ENCODE measurements at places on chromosomes 13 and 19.

DNA sequence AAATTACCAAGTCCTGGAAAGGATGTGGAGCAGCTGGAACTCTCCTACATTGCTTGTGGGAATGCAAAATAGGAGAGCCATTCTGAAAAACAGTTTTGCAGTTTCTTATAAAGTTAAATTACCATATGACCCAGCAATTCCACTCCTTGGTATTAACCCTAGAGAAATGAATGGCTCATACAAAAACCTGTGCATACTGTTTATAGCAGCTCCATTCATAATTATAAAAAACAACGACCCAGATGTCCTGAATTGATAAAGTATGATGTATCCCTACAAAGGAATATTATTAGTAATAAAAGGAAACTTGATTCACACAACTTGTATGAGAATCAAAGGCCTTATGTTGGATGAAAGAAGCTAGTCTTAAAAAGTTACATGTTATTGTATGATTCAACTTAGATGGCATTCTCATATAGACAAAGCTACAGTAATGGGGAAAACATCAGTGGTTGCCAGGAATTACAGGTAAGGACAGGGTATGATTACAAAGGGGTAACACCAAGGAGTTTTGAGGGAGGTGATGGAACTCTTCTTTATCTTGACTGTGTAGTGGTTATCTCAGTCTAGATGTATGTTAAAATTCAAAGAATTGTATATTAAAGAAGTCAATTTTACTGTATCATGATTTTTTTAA, 35.4 kb downstream of the GPR180 start:
- no peak for DNase-seq

DNA sequence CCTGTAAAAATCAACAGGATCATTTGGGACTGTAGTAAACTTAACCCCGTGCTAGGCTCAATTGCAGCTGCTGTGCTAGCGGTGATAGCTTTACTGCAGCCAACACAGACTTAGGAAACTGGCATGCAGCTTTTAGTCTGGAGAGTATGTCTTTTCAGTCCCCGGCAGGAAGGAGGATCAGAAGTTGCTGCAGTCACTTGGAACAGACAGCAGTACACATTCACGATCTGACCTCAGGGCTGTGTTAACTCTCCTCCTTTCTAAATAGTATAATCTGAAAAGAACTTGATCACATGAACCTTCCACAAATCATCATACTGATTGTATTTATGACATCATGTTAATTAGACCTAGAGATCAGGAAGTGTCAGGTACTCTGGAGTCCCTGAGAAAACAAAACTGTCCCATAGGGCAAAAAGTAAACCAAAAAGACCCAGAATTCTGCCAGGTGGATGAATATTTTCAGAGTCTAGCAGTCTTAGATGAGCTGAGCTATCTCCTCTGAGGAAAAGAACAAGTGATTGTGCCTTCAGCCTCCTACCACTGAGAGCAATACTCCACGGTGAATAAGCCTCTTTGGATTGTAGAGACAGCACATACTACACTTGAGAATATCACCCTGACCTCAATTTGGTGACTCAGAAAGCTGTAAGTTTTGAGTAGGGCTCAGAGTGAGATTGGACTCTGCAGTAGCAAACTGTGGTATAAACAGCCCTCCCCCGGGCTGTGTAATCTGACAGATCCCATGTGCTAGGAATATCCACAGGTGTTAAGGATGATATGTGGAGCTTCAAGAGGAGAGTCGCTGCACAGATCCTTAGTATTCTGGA, 181.0 kb upstream of the GPR12 start:
- DNase-seq, result peak; percentile 57

DNA sequence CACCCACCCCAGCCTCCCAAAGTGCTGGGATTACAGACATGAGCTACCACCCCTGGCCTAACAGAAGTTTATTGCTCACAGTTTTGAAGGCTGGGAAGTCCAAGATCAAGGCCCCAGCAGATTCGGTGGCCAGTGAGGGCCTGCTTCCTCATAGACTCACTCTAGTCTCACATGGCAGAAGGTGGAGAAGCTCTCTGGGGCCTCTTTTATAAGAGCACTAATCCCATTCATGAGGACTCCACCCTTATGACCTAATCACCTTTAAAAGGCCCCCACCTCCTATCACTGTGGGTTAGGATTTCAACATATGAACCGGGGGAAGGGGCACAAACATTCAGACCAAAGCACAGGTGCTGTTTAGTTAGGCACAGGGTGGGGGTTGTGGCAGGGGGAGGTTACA, 6.9 kb upstream of the SWSAP1 start:
- no peak for DNase-seq

- DNase-seq, result no peak
Observed at GRCh38 chr13:113854238-113855011, 9.5 kb downstream of the GAS6 start.

- DNase-seq, result no peak
Observed at GRCh38 chr13:70338609-70339008, 230.4 kb upstream of the KLHL1 start.

DNA sequence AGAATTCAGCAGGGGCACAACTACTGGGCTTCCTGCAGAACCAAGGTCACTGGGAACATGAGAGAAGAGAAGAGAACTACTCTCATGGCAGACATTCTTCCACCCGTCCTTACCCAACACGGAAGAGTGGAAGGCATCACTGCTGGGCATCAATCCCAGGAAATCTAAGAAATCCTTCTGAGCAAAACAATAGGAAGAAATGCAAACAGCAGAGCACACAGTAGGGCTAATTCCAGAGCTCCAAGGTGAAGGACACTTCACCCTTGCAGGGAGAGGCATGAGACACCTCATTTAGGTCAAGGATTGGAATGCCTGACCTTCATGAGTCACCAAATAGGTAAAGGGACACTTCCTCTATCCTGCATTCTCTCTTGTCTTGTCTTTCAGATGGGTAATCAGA, 2.8 kb downstream of the ERVV-2 start:
- DNase-seq, result no peak

- no peak for DNase-seq
Observed at GRCh38 chr19:4705413-4706131, 18.1 kb downstream of the DPP9 start.

- no peak for DNase-seq
Observed at GRCh38 chr19:47209319-47210179, 21.4 kb downstream of the BBC3 start.

- no peak for DNase-seq
Observed at GRCh38 chr19:2983351-2984214, 6.2 kb downstream of the TLE6 start.

GRCh38 chr19:53002479-53002878, 11.2 kb upstream of the ERVV-1 start:
- DNase-seq, result no peak

DNA sequence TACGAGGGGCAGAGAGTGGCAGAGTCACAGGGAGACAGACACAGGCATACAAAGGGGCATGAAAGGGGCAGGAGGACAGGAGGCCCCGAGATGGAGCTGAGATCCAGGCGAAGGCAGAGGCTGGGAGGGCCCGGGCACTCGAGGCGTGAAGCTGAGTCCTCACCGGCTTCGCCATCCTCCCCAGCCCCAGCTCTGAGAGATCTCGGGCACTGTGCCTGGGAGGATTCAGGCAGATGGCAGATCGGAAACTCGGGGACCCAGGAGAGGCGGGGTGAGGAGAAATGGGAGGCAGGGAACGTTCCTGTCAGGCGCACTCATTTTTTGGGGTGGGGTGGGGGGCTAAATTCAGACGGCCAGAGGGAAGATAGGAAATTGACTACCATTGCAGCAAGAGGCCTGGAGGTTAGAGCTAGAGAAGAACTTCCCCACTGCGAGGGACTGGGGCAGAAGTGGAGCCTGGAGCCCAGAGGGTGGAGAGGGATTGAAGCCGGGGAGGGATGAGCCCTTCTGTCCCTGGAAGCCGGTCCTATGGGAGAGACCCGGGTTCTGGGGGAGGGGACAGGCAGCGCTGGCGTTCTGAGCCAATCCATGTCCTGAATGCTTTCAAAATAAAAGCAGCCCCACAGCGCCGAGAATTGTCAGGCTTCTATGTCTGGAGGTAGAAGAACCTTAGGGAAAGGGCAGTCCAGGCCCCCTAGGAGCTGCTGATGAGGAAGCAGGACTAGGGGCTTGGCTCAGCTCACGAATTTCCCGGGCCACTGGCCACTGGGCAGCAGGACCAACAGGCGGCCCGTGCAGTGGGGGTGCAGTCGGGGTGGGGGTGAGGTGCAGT, 12.6 kb downstream of the LRRC4B start:
- DNase-seq, result no peak

GRCh38 chr13:40255551-40255950, 410.9 kb downstream of the FOXO1 start:
- DNase-seq, result no peak

DNA sequence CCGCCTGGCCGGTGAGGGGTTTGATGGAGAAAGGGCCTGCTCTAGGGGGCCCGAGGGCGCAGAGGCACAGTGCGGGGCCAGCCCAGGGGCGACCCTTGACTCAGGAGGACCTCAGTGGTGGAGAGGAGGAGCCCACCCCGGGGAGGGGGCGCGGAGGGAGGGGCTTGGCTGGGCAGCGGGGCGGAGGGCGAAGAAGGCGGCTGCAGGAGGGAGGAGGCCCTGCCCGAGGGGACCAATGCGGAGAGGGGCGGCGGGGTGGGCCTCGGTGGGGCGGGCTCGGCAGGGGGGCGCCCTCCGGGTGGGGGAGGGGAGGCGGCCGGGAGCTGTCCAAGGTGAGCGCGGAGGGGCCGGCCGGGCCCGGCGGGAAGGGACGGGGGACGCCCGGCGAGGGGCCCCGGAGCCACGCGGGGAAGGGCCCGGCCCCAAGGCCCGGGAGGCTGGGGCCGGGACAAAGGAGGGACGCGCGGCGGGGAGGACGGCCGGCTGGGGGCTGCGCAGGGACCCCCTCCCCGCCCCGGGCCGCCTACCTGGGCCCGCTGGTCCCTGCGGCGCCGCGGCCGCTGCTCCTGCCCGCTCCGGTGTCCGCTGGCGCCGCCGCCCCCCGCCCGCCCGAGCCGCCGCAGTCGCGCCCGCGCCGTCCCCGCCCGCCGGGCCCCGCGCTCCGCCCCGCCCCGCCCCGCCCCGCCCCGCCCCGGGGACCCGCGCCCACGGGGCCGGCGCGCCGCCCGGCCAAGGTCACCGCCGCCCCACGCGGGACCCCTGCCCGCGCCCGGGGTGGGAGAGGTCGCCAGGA, at the start of gene DIRAS1:
DIRAS1 (minus strand) TSS at position 596 of the 793 bp plus-strand sequence. CDS start 3,566 bp downstream, outside the sequence.
- no peak for DNase-seq

Measured in non-pigmented ciliary epithelial cell (primary cell).